ENCODE measurements at places on chromosomes 7 and 10.

- no peak for DNase-seq
Observed at GRCh38 chr7:66310620-66311019, 105.5 kb downstream of the TPST1 start.

DNA sequence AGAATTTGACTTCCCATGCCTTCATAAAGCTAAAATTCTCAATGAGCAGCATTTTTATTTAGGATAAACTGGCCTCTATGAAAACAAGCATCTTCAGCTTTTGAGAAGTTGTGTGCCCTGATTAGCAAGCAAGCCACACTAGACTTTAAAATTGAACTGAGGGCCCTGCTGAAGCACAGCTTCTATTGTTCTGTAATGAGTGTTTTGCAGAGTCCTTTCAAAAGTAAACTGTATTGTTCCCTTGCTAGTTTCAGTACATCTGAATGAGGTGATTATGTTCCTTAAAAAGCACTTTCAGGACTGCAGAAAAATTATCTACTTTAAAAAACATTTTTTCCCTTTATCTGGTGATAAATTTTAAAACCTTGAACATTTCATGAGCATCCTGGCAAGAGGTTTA lies 113.3 kb upstream of the PRPS1L1 start:
- DNase-seq, result no peak

DNA sequence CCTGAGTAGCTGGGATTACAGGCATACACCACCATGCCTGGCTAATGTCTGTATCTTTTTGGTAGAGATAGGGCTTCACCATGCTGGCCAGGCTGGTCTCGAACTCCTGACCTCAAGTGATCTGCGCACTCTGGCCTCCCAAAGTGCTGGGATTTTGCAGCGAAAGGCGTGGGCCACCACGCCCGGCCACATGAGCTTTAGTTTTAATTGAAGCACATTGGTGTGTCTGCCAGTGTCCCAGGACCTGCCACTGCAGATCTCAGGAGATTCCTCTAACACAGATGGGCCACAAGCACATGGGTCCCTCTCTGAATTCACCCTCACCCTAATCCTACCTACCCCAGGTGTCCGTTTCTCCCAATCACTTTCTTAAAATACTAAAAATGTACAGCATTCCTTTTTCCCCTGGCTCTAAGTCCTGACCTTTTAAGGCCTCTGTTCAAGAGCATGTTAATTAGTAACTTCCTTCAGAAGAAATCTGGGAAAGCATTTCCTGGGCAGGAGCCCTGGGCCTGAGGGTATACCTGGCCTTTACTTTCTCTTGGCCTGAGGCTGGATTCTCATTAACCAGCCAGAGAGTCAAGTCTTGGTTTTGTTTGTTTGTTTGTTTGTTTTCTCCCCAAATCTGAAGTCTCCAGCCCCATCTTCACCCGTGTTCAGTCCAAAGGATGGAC lies 82.6 kb downstream of the PRPF18 start:
- no peak for DNase-seq

DNA sequence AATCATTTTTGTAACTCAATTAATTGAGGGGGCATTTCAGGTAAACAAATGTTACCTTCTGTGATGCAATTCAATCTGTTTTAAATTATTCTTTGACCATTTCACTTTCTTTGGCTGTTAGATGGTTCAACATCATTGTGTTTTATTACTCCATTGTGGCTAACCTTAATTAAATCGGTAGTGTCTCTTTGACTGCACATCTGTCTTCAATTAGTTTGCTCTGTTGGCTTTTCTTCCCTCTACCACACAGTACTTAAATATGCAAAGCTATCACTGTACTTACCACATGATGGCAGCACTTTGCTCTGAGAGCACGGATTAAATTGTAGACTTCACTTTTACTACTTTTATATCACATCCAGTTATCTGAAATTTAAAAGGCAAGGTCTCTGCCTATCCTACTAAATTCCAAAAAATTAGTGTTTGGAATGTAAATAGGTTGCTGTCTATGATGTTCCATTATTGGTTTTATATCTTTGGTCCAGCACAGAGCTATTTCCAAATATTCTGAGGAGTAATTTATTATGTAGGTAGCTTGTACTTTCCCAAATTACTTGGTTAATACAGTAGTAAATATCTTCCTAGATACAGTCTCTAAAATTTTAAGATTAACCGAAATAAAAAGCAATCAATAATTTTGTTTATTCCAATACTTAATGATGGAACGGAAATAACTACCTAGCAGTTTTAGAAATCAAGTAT lies 352.0 kb downstream of the PCLO start:
- no peak for DNase-seq

GRCh38 chr10:70843333-70843732 lies 27.6 kb downstream of the SGPL1 start:
- DNase-seq, result no peak

DNA sequence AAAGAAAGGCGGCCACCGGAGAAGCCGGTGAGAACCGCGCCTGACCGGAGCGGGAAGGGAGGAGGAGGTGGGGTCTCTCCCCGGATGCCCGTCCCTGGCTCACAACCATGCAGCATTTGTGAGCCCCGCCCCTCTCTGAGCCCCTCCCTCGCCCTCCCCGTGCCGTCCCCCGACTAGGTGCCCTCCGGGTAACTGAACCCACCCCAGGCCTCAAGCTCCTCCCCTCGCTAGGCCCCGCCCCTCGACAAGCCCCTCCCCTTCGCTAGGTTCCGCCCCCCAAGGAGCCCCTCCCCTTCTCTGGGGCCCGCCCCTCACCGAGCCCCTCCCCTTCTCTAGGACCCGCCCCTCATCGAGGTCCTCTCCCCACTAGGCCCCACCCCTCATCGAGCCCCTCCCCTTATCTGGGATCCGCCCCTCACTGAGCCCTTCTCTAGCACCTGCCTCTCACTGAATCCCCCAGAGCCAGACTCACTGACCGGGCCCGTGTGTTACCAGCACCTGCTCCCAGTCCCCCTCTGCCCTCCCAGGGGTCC lies 42.2 kb upstream of the HSPB1 start:
- peak; percentile 36 for DNase-seq

GRCh38 chr7:66076462-66077329 lies 1.1 kb downstream of the ASL start:
- DNase-seq, result no peak

Measured in CD4-positive, alpha-beta T cell treated with Interleukin-6 for 4 hours (primary cell).